ENCODE measurements at places on chromosomes 16 and 17.

GRCh38 chr16:53605831-53606400 lies 97.7 kb downstream of the RPGRIP1L start:
- no peak for DNase-seq

- DNase-seq = no peak
These were observed 17.1 kb downstream of the PLEKHG4 start for GRCh38 chr16:67296420-67296819.

DNA sequence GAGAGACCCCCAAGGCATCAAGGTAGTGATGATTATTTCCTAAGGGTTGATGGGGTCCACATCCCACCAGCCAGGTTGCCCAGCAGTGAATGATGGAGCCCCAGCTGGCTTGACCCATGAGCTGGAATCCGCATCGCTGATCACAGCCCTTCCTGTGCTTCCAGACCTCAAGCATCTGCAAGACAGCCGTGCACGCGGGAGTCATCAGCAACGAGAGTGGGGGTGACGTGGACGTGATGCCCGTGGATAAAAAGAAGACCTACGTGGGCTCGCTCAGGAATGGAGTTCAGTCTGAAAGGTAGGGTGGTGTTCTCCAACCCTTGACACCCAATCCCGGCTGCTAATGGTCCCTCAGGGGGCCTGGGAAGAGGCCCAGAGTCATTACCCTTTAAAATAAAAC lies 69.3 kb downstream of the CRISPLD2 start:
- DNase-seq = no peak

GRCh38 chr16:26981266-26981938 lies 85.3 kb upstream of the C16orf82 start:
- no peak for DNase-seq

GRCh38 chr16:58306327-58306726 lies 11.5 kb upstream of the PRSS54 start:
- DNase-seq = peak; percentile 50

DNA sequence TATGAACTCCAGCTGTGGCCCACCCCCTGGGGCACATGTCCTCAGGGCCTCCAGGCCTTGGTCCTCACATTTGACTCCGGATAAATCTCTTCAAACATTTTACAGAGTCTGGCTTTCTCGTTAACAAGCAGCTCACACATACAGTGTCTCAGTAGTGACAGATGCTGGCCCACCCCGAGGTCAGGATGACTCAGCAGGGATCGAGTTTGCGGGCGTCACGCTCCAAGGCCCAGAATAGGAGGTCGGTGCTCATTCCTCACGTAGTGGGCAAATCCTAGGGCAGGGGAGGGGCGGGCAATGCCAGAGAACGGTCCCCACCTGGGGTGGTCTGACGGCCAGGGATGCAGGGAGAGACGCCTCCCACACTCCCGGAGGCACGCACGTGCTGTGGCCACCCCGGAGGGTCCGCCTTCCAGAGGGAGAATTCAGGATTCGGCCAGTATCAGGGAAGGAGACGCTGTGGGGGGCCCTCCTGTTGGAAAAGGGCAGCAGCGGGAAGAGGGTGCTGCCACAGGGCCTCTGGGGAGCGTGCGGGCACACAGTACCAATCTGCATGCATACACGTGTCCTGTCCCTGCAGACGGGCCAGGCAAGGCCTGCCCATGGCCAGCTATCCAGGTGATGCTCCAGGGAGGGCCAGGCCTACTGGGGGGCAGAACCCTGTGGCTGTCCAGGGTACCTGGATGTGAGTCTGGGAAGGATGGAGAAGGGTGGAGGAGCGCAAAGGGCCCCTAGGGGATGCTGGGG lies 8.6 kb downstream of the SLC7A5 start:
- no peak for DNase-seq

GRCh38 chr16:8958344-8959167 lies 5.2 kb downstream of the USP7 start:
- peak; percentile 34 for DNase-seq

GRCh38 chr16:67560827-67561342 lies 1.4 kb upstream of the CTCF start:
- DNase-seq = no peak

- DNase-seq = no peak
These were observed 8.9 kb downstream of the TLE7 start for GRCh38 chr16:71432906-71433305.

- DNase-seq = no peak
These were observed 135.1 kb upstream of the NOL11 start for GRCh38 chr17:67582673-67583081.

- peak; percentile 3 for DNase-seq
These were observed at the start of gene GUCY2D for GRCh38 chr17:8001976-8002720. Gene GUCY2D (plus strand): TSS chr17:8002615. CDS start chr17:8003048, 433 bp downstream.

GRCh38 chr16:65984296-65984695 lies 382.2 kb upstream of the CDH5 start:
- DNase-seq = no peak

DNA sequence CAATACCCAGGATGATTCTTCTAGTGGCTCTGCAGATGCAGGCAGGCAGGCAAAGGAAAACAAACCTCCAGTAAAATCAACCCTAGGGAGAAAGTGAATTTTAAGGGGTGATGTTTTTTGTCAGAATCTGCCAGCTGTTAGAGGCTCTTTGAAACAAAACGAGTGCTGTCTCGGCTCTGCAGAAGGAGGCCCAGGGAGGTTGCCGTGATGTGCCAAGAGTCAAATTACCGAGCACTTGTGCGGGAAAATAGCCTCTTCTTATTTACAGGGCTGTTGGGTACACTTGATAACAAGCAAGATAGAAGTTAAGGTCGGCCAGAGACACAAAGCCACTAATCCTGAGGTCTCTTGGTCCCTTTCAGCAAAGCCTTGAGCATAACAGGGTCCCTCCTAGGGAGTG lies 68.9 kb upstream of the EEF2KMT start:
- no peak for DNase-seq

- DNase-seq = no peak
These were observed 37.7 kb downstream of the ZFHX3 start for GRCh38 chr16:73010150-73010676.

DNA sequence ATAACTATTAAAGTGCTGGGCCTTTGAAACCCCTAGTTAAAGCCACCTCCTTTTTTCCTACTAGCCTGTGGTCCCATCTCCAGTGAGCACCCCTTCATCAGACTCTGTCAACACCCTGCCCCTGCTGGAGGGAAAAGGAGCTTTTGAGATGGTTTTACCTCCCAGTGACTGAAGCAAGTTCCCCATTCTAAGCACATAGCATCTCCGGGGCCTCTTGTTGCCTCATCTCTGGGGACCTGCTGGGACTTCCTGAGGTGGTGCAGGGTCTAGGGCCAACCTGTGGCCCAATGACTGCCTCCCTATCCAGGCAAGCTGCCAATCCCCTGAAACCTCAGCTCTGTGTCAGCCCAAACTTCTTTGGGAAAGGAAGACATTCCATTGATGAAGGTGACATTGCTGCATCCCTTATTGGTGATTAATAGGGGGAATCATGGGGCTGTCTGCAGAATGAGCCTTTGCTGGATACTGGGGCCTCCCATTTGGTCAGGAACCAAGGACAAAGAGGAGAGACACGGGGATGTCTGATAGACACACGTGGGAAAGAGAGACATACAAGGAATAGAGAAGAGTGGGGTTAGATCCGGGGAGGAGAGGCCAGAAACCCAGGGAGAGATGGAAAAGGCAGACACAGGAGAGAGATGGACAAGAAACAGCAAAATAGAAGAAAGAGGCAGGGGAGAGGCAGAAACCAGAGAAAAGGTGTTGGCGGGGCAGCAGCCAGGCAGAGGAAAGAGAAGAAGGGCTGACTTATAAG lies 2.4 kb downstream of the C1QL1 start:
- no peak for DNase-seq

DNA sequence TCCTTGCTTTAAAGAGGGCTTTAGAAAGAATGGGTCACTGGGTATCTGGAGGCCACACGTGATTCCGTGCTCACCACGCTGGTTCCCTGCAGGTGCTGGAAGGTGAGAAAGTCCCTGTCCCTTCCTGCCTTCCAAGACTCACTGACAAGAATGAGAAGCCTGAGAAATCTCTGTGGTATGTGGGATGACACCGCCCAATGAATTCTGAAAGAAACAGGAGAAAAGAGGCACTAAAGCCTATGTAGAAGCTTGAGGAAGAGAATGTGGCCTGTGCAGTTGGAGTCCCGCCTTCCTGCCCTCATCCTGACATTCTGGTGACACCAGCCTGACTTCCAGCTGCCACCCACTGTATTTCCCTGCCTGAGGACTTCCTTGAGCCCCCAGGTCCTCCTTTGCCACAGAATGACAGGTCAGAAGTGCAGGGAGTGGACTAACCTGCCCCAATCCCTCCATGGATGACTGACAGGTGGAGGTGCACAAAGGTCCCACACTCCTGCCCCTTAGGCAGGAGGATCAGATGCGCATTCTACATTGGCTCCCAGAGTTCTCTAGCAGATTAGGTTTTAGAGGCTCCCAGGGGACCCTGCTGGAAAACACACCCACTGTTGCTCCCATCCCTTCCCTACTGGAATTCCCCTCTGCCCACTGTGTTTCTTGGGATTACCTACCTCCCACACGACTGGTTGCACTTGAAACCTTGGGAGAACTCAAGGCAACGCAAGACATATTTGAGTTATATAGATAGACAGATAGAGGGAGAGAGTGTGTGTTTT lies 38.6 kb upstream of the TENT4B start:
- DNase-seq = no peak

GRCh38 chr17:77594416-77595209 lies 363.9 kb upstream of the TNRC6C start:
- DNase-seq = no peak

- DNase-seq = no peak
These were observed 22.2 kb downstream of the RNF112 start for GRCh38 chr17:19433255-19433654.

- DNase-seq = no peak
These were observed 40.0 kb downstream of the RFFL start for GRCh38 chr17:35023538-35023937.

- no peak for DNase-seq
These were observed 7.8 kb downstream of the HSD17B2 start for GRCh38 chr16:82042846-82043245.

DNA sequence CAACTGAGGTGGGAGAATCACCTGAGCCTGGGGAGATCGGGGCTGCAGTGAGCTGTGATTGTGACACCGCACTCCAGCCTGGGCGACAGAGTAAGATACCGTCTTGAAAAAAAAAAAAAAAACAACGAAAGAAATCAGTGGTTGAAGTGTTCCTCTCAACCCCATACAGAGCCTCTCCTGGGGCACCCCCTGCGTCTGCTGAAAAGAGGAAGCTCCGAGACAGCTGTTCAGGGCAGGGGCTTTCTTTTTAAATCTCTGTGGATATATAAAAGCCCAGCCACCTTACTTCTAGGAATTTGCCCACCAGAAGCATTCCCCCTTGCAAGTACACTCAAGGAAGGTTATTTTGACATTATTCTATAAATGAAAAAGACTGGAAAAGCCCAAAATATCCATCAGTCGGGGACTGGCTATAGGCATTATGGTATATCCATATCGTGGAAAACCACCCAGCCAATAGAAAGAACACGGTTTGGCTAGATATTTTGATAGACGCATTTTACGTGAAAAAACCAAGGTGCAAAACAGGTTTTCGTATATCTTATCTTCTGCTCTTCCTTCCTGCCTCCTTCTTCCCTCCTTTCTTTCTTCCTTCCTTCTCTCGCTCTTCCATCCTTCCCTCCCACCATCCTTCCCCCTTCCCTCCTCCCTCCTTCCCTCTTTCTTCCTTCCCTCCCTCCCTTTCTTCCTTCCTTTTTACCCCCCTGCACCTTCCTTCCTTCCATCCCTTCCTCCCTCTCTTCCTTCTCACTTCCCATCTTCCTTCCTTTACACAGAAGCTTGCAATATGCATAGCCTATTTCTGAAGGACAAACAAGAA lies 9.2 kb upstream of the CCL22 start:
- peak; percentile 28 for DNase-seq

DNA sequence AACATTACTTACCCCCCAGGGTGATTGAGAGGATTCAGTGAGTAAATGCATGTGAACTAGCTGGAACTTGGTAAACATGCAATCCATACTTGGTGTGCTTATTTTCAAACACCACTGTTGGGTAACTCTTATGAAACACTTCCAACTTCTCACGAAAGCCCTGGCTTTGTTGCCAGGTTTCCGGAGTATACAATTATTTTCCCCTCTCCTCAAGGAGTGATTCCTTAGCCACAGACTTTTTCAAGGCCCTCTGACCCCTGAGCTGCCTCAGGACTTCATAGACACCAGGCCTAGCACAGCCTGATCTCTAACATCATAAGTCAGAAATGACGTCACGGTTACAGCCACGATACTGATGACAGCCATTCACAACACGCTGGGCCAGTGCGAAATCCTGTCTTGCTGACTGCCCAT lies 27.6 kb downstream of the HSD17B2 start:
- no peak for DNase-seq

DNA sequence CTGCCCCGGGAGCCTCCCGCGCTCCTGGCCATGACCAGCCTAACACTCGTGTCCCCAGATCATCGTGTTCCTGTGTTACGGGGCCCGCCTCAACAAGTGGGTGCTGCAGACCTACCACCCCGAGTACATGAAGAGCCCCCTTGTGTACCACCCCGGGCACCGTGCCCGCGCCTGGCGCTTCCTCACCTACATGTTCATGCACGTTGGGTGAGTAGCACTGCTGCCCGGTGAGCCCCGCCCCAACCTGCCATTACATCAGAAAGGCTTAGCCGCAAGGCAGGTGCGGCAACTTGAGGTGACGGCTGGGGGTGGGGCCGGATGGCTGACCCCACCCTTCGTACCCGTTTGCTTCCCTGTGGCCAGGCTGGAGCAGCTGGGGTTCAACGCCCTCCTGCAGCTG lies 1.4 kb downstream of the RHBDL1 start:
- peak; percentile 56 for DNase-seq

DNA sequence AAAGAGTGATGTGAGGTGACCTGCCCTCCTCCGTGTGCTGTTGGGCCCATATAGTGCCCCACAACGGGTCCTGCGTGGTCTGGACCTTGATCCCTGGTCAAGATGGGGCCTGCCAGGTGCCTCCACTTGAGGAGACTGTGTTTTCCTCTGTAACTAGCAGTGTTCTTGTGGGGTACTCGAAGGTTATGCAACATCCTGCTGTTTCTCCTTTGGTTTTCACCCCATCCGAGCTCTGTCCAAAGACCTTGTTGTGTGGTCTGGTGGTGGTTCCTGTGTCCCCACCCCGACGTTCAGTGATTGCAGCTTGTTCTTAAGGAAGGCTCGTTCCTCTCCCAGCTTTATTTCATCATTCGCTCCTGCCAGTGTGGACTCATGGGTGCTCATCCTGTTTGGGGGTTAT lies 38.7 kb upstream of the ZNF750 start:
- DNase-seq = no peak

- DNase-seq = no peak
These were observed 49.3 kb downstream of the AKAP10 start for GRCh38 chr17:19928299-19928698.

- DNase-seq = no peak
These were observed 6.4 kb downstream of the CLCN7 start for GRCh38 chr16:1468426-1468810.

- no peak for DNase-seq
These were observed 27.0 kb downstream of the MRTFB start for GRCh38 chr16:14098081-14098480.

GRCh38 chr17:82235056-82235774 lies 6.4 kb downstream of the SLC16A3 start:
- no peak for DNase-seq

- no peak for DNase-seq
These were observed 39.2 kb downstream of the IFT140 start for GRCh38 chr16:1572673-1573072.

GRCh38 chr17:40021451-40021971 lies 6.3 kb downstream of the CSF3 start:
- DNase-seq = no peak
